Esophagus muscularis mucosa (tissue), 4 donors: ENCODE measurements at places on chromosomes 11 and 22. TPM values are rescaled to one million over a fixed set of nuclear protein-coding genes. Genes with fewer than 3 reads are reported as not detected.
A peak's percentile ranks its signal among the peaks of the same experiment; 100 is the strongest.

DNA sequence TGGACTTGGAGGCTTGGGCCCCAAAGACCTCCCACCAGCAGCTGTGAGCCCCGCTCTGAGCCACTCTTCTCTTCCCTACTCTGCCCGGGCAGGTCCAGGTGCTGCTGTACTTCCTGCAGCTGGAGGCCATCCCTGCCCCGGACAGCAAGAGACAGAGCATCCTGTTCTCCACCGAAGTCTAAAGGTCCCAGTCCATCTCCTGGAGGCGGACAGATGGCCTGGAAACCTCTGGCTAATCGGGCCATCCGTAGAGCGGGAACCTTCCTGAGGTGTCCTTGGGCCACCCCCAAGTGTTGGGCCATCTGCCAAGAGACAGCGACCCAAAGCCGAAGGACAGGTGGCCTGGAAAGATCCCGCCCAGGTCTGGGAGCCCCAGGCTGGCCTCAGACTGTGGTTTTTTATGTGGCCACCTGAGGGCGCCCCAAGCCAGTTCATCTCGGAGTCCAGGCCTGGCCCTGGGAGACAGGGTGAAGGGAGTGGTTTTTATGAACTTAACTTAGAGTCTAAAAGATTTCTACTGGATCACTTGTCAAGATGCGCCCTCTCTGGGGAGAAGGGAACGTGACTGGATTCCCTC is 135.1 kb downstream of the BCR start:
- DNase-seq: peak; percentile 90

RBX1 gene
- 44.4 TPM for total RNA-seq

- DNase-seq: no peak
These were observed 123.6 kb downstream of the ABTB2 start for GRCh38 chr11:34234086-34234740.

OR10V1 gene
- total RNA-seq: not detected

DNA sequence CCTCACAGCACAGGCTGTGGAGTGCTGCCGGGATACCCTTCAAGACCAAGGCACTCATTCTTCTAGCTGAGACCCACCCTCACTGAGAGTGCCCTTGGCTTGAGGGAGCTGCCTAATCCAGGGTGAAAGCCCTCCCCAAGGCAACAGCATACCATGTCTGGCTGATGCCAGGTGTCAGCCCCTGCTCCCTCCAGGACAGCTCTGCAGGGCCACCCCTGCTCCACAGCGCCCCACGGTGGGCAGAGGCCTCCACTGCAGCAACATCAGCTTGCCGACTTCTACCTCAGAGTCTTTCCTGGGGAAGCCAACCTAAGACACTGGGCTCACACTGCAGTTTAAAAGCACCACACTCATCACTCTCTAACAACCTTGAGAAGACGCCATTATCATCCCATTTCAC is 29.0 kb downstream of the TTLL1 start:
- DNase-seq: no peak

DNA sequence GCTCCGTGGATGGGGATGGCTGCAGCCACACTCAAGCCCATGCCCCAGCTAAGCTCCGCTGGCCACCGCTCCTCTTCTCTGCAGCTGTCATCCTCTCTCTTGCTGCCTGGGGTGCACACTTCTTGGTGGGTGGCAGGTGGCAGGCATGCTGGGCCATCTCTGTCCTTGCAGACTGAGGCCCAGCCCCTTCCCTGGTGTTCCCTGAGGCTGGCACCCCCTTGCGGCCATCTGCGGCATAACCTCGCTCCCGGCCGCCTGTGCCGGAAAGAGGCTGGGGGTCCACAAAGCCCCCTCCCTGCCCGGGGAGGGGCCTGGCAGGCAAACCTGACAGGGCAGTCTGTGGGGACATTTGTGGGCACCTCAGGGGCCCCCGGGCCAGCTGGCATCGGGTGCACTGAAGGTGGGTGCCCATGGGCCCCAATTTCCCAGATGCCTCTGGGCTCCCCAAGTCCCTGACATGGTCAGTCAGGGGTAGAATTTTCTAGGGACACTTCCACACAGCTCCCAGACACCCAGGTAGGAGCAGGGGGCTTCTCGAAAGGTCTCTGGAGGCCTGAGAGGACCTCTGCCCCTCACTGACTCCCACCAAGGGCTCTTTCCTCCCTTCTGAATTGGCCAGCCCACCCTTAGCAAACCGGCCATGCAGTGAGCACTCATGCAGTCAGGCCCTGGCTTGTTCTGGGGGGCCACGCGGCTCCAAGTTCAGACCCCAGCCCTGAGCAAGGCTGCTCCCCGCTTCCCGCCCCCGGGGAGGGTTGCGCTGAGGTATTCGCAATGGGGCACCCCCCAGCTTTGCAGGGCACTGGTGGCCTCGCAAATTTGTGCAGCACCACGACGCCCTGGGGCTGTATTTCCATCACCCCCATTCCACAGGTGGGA is 23.5 kb upstream of the TH start:
- DNase-seq: no peak

DNA sequence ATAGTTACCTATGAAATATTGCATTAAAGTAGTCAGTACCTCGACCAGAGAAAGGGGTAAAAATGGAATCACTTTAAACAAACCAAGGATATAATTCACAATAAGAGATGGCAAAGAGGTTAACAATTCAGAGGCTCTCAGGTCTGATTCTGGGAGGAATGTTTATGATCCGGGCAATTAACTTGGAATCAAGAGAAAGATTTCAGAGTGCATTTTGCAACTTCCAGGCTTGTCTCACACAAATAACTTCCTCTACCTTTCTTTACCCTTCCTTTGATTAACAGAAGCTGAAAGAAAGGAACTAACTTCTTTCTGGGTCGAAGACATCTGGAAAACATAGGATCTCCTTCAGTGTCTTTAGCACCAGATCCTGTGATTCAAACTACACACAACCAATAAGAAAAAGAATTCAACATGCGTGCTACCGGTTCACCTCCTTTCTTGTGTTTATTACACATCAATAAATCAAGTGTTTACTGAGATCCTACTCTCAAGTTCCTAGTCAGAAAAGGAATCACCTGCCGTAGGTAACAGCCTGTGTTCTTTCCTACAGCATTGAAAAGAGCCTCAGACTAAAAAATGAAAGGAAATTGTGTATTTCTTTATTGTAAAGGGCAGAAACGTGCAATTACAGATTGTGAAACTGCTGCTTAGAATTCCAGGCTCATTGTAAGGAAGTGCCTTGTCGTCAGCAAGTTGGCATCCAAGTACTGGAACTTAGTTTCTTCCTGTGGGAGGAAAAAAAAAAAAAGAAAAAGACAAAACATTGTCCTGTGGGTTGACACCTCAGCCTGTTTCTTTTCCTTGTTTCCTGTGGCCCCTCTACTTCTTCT is 29.5 kb downstream of the CARD18 start:
- DNase-seq: no peak

DNA sequence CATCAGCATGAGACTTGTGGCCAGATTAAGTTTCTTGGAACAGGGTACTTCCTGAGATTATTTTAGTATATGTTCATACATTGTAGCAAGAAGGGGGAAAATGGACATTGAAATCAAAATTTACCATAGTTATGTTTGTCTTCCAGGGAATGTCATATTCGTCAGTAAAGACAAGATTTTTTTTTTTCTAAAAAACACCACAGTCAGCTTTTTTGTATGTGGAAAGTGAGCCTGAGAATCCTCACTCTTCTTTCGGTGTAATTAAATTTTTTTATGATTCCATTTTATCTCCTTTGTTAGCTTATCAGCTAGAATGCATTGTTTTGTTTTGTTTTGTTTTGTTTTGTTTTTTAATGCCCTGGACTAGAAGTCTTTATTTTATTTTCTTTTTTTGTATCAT is 31.5 kb upstream of the LIPT2 start:
- DNase-seq: no peak

DNA sequence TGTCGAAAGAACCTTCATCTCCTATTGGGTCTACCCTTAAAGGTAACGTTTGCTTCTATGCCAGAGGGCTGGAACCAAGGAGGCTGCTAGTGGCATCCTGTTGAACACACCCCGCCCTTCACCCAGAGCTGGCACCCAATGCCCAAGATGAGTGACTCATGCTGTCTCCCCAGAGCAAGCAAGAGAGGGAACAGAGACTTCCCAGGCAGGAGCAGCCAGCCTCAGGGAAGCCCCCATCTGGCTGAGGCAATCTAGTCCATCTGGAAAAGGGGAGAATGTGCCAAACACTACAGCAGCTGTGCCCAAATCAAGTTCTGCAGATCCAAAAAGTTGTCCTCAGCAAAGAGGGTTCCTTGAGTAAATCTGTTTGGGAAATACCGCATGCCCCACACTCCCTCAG is 91.9 kb upstream of the TP53I11 start:
- no peak for DNase-seq

GRCh38 chr22:28005513-28005912 is 86.5 kb upstream of the PITPNB start:
- DNase-seq: no peak

DNA sequence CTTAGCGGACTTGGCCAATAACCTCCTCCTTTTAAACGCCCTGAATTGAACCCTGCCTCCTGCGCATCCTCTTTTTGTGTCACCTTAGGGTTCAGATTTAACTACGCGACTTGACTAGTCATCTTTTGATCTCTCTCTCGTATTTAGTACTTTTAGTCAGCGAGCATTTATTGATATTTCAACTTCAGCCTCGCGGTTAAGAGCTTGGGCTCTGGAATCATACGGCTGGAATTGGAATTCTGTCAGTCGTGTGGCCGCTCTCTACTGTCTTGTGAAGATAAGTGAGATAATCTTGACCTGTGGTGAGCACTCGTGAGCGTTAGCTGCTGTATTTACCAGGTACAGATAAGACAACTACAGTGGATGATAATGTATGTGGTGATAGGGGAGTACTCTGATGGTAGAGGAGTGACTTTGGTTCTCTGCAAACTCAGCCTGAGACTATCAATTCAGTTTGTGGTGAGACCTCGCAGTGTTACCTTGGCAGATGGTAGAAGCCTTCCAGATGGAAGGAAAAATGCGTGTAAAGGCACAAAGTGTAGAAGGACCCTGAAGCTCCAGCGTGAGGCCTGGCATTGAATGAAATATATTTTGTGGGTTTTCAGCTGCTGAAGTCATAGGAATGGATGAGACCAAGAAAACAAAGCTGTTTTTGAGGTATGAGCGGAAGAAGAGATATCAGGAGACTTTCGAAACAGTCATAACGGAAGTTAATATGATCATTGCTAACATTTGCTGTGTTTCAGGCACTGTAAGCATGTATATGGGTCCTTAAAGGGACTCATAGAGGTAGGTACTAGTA is 682 bp downstream of the ATM start:
- no peak for DNase-seq

- DNase-seq: no peak
These were observed 29.8 kb upstream of the MSANTD2 start for GRCh38 chr11:124829986-124830385.

CYTH4 gene
- total RNA-seq: 11.6 TPM

DNA sequence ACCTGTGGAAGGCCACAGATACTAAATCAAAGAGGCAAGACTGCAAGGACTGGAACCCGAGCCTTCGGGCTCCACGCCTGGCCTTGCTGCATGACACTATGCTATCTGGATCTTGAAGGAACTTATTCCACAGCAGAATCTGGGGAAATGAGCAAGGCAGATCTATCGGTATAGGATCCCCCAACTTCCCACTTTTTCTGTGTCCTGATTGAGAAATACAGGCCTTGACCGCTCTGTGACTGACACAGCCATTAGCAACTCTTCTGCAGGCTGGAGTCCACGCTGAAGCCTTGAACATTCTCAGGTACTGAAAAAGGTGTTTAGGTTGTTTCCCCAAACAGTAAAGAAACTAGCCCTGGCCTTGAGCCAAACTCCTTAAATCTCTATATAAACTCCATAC is 241.2 kb upstream of the NARS2 start:
- DNase-seq: no peak

- no peak for DNase-seq
These were observed 1.0 kb upstream of the ATG2A start for GRCh38 chr11:64918017-64918416.

SSTR3 gene
- total RNA-seq: not detected

P2RY2 gene
- total RNA-seq: 0.52 TPM

CARD10 gene
- total RNA-seq: 6.0 TPM

DNA sequence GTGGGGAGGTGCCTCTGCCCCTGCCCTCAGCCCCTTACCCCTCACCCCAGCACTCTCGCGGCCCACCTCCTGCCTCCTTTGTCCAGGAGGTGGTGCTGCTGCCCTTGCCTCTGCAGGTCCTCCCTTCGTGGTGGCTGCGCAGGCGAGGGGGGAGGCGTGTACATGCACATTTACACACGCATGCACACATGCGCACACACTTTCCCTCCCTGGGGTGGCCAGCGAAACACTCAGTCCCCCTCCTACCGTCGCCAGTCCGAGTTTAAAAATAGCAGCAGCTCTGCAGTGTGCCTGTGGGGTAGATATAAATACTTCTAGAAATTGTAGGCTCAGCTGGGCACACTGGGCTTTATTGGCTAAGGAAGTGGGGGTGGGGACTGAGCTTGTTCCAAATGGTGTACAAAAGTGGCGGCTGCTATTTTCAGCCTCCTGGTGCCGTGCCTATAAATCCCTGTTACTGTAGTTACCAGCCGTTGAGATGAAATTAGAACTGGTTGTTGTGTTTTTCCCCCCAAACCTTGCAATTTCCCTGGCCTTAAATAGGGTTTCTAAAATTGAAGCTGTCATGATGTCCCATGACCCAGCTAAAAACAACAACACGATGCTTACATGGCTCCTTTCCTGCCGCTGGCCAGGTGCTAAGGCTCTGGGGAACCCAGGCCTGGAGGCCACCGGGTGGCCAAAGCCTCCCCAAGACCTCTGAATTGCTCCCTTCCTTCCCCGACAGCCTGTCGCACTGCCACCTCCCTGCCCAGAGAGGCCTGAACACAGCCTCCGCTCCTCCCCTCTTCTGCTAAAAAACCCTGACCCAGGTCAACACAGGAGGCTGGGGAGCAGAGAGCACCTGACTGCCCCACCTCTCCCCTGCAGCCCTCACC is 12.4 kb downstream of the PICK1 start:
- DNase-seq: no peak

- no peak for DNase-seq
These were observed 75.1 kb downstream of the DBX1 start for GRCh38 chr11:20084921-20085814.

- no peak for DNase-seq
These were observed 304.2 kb upstream of the ZC3H12C start for GRCh38 chr11:109788948-109789490.
